Stimulated activated CD4-positive, alpha-beta T cell treated with anti-CD3 and anti-CD28 coated beads, Interleukin-4, amount 100 ng/mL, for 1 hour (primary cell): ENCODE measurements at places on chromosomes 6 and 20.

- DNase-seq = peak; percentile 93
Measured at GRCh38 chr20:2523919-2524708, 12.3 kb upstream of the TMC2 start.

GRCh38 chr6:158766621-158767455 lies 52.3 kb downstream of the EZR start:
- no peak for DNase-seq

GRCh38 chr6:20810727-20811108 lies 276.5 kb downstream of the CDKAL1 start:
- no peak for DNase-seq

DNA sequence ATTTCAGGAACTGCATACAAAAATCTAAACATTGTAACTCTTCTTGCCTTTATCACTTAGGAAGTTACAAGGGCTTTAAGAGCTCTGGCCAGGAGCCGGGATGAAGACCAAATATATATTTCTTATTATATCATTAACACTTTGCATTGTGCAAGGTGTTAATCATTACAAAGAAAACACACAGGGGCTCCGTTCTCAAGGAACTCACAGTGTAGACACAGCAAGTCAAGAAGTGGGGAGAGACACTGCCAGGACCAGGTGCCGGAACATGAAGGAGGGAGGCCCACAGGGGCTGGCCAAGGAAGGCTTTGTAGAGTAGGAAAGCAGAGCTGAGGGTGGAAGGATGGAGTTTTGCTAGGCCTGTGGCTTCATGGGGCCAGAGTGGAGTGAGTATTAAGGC lies 17.4 kb downstream of the ITPR3 start:
- no peak for DNase-seq

- DNase-seq = no peak
Measured at GRCh38 chr6:8392569-8392968, 42.8 kb downstream of the SLC35B3 start.

GRCh38 chr6:17580518-17581048 lies 19.5 kb upstream of the FAM8A1 start:
- DNase-seq = peak; percentile 45

- no peak for DNase-seq
Measured at GRCh38 chr6:71226151-71226550, 62.5 kb upstream of the OGFRL1 start.

GRCh38 chr6:111759836-111760785 lies 113.1 kb downstream of the FYN start:
- DNase-seq = no peak

DNA sequence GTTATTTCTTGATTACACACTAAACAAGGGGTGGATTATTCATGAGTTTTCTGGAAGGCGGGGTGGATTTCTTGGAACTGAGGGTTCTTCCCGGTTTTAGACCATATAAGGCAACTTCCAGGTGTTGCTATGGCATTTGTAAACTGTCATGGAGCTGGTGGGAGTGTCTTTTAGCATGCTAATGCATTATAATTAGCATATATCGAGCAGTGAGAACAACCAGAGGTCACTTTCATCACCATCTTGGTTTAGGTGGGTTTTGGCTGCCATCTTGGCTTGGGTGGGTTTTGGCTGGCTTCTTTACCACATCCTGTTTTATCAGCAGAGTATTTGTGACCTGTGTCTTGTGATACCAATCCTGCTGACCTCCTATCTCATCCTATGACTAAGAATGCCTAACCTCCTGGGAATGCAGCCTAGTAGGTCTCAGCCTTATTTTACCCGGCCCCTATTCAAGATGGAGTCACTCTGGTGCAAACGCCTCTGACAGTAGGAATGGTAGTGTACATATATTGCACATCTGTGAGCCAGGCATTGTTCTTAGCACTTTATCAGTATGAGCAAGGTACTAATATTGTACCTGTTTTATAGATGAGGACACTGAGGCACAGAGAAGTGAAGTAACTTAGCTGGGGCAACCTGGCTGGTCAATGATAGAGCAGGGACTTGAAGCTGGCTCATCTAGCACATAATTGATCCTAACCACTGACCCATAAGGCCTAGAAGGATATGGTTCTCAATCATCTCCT lies 203.7 kb downstream of the NFATC2 start:
- no peak for DNase-seq

DNA sequence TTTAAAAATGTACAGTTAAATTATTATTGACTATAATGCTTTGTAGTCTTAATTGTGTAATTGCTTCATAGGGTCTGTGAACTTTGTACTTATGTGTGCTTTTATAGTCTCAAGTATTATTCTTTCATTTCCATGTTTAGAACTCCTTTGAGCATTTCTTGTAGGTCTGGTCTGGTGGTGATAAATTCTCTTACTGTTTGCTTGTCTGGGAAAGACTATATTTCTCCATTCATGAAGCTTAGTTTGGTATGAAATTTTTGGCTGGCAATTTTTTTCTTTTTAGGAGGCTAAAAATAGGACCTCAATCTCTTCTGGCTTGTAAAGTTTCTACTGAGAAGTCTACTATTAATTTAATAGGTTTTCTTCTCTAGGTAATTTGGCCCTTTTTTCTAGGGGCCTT lies 67.4 kb downstream of the CCDC170 start:
- no peak for DNase-seq

DNA sequence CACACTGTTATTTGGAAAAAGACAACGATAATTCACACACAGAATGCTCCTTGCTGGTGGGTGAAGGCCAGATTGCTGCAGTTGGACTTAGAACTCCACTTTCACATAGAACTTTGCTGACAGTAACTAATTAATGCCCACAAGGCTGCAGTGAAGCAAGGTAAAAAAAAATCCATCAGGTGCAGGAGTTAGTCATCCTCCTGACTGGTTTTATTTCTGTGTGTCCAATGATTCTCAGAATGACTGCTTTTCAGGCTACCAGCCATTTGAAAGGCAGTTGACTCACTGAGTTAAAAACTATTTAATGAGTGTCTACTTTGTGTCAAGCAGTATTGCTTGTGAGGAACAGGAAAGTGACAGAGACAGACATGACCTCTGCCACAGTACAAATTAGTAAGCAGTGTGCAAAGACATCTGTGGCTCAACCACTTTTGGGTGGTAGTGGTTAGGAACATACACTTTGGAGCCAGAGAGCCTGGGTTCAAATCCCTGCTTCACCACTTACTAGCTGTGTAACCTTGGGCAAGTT lies 41.9 kb downstream of the ELOVL5 start:
- DNase-seq = no peak

DNA sequence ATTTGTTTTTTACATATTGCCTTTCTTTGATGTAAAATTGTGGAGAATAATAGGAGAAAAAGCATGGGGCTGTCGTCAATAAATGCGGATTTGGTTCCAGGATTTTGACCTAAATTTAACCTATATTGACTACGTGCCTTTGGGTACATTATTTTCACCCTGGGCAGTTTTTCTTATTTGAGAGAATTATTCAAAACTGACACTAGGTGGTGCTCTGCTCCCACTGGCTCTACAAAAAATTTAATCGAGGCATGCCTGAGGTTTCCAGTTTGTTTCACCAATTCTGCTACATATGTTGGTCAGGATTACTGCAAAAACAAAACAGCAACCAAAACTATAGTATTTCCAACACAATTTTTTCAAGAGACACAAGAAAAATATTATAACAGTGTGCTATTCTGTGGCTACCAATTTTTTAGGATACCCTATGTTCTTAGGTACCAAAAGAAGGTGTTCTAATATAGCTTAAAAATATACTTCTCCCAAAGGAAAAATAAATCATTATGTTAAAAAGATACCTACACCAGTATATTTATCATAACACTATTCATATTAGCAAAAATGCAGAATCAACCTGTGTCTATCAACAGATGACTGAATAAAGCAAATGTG lies 48.6 kb upstream of the FABP7 start:
- DNase-seq = no peak

- DNase-seq = peak; percentile 65
Measured at GRCh38 chr6:69866770-69867638, 648 bp downstream of the COL19A1 start.

DNA sequence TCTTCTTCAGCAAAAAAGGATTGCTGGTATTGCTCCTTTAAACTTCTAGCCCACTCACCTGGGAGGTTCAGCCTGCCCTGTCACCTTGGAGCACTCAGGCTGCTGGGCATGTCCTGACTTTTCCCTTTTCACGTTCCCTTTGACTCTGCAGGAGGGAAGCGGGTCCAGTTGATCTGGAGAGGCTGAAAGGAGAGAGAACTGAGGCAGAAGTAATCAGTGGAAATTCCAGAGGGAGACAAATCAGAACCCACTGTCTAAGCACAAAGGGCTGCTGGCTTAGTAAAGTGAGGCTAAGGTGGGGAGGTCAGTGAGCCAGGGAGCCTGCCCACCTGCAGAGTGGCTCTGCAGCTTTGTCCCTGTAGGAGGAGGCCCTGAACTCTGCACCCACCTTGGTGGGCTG lies 9.7 kb upstream of the SYNDIG1 start:
- DNase-seq = no peak

DNA sequence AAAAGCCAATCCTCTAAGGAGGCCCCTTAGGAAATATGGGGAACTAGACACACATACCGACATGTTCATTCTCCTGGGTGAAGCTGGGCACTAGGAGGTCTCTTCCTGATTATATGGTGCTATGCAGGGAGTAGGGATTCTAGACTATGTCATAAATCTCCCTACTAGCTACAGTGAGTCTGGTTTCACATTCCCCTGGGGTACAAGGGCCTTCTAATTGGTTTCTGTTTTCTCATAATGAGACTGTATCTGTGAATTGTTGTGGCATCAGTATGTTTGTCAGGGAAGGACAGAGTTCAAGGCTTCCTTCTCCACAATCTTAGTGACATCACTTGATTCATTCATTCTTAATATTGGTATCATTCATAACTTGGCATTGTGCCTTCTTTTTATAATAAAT lies 103.5 kb downstream of the TINAG start:
- DNase-seq = no peak

- DNase-seq = no peak
Measured at GRCh38 chr20:43536817-43537440, 21.9 kb upstream of the SGK2 start.

GRCh38 chr20:10662661-10663458 lies 10.9 kb downstream of the JAG1 start:
- no peak for DNase-seq

GRCh38 chr6:134178161-134179044 lies 126.0 kb upstream of the SLC2A12 start:
- DNase-seq = peak; percentile 79

- DNase-seq = no peak
Measured at GRCh38 chr20:62845416-62846160, 16.0 kb downstream of the TCFL5 start.

- no peak for DNase-seq
Measured at GRCh38 chr6:7138046-7138531, 30.3 kb downstream of the RREB1 start.

DNA sequence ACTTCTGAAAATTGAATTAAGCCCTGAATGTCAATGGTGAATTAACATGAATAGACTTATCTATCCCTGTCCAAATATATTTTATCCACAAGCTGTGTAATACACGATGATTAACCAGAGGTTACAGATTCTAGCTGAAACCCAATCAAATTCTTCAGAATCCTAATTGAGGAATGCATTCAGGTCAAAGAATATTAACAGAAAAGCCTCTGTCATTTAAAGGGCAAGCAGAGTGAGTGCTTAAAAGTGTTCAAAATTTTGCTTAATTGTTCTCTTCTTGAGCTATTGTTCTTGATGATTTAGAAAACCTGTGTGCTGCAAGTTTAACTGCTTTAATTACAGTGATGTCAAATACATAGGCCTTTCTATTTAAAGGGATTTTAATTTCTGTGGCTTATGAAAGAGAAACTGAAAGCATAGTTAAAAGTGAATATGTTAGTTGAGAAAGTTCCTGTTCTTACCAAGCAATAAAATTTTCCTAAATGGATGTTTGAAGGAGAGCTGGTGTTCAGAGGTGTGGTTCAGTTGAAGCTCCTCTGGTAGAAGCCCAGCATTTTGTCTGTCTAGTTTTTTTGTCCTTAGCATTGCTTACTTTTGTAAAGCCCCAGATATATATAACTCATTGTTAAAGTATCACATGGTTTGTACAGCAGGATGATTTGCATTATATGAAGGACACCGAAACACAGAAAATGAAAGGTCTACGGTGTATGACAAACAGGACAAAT lies 466.3 kb upstream of the PLCB4 start:
- no peak for DNase-seq

- no peak for DNase-seq
Measured at GRCh38 chr6:7512320-7512719, 29.2 kb upstream of the DSP start.

DNA sequence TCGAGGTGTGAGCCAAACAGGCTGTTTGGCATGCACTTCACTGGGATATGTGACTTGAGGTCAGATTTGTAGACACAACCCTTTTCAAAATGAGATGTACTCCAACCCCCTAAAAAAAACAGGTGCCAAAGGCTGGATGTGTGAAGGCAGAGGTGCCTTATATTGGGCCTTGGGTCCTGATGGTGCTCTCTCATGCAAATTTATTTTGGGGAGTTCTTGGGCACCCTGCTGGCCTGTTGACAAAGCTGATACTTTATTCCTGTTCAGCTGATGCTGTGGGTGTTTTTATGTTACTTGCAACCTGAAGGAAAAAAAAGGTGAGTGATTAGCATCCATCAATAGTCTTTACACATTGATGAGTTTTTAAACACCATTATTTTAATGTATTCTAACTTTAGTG lies 121.5 kb downstream of the DNAH8 start:
- no peak for DNase-seq

GRCh38 chr6:24766680-24767462 lies 7.9 kb upstream of the GMNN start:
- DNase-seq = no peak

DNA sequence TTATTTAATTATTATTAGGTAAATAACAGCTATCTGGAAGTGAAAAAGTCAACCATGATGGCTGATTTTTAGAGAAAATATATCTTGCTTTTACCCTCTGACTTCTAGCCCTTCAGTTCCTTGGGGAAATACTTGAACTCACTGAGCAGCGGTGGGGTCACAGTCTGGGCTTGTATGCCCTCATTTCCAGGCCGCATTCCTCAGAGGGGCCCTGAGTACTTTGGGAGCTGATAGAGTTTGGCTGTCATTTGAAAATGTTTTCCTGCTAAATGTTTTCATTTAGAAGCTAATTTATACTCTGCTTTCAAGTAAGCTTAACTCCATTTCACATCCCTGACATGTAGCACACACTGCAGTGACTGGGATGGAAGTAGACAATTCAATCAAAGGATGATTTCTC lies 1028.5 kb downstream of the KIF16B start:
- DNase-seq = no peak
